ENCODE measurements at places on chromosomes 12 and 14.
A peak's percentile ranks its signal among the peaks of the same experiment; 100 is the strongest.

GRCh38 chr12:116718655-116719454 is 19.0 kb downstream of the SPRING1 start:
- DNase-seq, result no peak

- DNase-seq, result no peak
These were observed 114.8 kb downstream of the MON2 start for GRCh38 chr12:62581288-62582064.

- DNase-seq, result no peak
These were observed 217.7 kb downstream of the PTPRO start for GRCh38 chr12:15540005-15540404.

GRCh38 chr12:23217667-23218066 is 592.7 kb downstream of the ETNK1 start:
- DNase-seq, result no peak

DNA sequence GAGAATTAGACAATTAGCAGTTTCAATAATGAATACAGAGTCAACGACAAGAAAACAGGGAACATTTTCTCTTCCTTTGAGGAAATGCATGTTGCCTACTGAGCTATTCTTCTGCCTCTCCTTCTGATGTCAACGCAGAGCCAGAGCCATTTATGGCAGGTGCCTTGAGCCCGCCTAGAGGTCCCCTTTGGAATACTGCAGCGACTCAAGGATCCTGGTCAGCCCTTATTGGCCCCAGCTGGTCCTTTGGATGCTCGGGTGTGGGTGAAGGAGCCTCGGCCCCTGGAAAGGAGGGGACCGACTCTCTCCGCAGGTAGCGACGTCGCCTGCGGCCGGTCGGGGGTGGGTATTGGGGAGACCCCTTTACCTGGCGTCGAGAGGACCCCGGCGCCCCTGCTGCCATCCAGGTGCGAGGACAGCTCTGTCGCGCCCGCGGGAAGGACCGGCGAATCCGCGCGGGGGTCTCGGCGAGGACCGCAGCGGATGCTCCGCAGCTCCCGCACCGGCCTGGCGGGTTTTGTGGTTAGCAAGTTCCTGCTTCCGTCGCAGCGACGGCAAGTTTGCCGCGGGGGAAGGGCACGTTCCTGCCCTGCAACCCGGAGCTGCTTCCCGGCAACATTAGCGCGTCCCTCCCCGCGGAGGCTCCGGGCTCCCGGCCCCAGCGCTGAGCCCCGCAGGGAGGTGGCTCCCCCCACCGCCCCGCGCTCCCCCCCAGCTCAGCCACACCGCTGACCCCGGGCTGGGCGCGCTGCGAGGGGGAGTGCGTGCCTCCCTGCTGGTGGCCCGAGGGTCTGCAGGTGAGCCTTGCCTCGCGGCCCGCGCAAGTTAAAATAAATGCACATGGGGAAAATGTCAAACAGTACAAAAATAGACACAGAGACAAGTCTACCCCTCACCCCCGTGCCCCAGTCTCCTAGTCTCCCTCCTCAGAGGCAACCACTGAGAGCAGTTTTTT is at the start of gene MANSC1:
Gene MANSC1, minus strand, starts transcription at position 532 of the 955 bp plus-strand sequence. CDS start 6,928 bp downstream, outside the sequence.
- DNase-seq, result peak; percentile 73

- DNase-seq, result no peak
These were observed 16.6 kb downstream of the PITPNM2 start for GRCh38 chr12:123134271-123134671.

- peak; percentile 97 for DNase-seq
These were observed 24.4 kb upstream of the LRTM2 start for GRCh38 chr12:1795785-1796514.

GRCh38 chr12:27177706-27178105 is 66.4 kb upstream of the STK38L start:
- DNase-seq, result no peak

- no peak for DNase-seq
These were observed 9.9 kb downstream of the SDS start for GRCh38 chr12:113393749-113394148.

- no peak for DNase-seq
These were observed 908.1 kb downstream of the GALC start for GRCh38 chr14:87084908-87085307.

DNA sequence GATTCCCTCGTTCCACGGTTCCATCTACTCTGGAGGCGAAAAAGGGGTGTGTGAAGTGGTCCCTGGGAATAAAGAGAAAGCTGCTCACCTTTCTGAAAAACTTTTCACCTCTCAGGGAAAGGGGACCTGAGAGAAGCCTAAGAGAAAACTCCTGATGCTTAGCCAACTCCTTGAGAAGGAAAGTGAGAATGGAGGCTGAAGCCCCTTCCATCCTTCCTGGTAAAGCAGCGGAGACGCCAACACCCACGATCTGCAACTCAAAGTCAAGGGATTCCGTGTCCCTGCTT is 110.0 kb downstream of the ARF6 start:
- no peak for DNase-seq

- DNase-seq, result no peak
These were observed 16.3 kb downstream of the SERPINA1 start for GRCh38 chr14:94372021-94372605.

DNA sequence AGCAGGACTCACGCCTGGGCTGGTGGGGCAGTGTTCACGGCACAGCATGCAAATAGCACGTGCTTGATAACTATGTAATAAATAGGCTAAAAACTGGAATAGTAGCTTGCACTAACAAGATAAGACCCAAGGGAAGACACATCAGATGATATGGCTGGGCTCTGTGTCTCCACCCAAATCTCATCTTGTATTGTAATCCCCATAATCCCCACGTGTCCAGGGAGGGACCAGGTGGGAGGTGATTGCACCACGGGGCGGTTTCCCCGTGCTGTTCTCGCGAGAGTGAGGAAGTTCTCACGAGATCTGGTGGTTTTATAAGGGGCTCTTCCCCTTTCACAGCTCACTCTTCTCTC is 46.9 kb downstream of the RIMBP2 start:
- DNase-seq, result no peak

DNA sequence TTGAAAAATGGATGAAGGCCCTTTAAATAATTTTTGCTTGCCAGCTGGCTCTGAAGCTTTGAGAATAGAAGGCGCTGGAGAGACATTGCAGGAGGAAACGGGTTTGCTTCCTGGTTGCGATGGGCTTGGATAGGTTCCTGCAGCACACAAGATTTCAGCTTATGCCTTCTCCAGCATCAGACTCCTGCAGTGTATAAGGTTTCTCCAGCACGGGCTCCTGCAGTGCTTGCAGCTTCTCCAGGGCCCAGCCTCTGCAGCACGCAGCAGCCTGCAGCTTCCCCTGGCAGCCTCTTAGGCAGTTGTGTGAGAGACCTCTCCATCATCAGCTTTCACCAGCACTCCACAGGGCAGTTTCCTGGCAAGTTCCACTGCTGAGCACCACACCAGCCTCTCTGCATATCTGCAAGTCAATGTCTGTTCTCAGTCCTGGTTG is 78.7 kb upstream of the ZDHHC17 start:
- no peak for DNase-seq

GRCh38 chr14:54483846-54484245 is 4.9 kb downstream of the GMFB start:
- DNase-seq, result no peak

DNA sequence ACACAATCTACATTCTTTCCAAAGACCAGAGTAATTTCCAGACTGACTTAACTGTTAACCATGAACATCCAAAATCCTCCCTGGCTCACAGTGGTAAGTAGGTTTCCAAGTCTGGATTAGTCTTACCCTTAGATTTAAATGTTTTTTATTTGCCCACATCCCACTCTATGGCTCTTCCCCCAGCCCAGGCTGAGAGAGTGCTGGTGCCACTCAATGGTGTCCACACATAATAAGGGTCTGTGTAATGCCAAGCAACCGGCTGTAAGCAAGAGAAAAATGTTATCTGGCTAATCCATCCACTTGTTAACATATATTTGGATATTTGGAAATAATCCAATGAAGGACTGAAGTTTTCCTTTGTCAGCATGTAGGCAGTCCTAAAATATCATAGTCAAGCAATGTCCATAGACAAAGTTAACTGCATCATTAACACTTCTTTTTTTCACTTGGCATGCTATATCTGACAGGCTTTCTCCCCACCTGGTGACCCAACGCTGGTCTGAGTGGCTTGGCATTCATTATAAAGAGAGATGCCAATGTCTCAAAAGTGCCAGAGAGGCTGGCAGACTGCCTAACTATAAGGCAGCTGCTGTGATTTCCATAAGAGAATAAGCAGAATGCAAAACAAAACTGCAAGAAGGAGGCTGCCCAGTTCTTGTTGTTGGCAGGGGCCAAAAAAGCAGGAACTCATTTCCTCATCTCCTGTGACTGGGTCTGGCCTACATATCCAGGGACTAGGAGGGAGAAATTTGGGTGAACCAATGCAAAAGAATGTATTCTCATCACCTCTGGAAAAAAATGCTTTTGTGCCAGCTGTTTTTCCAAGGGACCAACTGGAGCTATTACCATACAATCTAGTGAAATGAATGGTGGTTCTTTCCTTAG is 13.9 kb upstream of the HOXC13 start:
- DNase-seq, result no peak

DNA sequence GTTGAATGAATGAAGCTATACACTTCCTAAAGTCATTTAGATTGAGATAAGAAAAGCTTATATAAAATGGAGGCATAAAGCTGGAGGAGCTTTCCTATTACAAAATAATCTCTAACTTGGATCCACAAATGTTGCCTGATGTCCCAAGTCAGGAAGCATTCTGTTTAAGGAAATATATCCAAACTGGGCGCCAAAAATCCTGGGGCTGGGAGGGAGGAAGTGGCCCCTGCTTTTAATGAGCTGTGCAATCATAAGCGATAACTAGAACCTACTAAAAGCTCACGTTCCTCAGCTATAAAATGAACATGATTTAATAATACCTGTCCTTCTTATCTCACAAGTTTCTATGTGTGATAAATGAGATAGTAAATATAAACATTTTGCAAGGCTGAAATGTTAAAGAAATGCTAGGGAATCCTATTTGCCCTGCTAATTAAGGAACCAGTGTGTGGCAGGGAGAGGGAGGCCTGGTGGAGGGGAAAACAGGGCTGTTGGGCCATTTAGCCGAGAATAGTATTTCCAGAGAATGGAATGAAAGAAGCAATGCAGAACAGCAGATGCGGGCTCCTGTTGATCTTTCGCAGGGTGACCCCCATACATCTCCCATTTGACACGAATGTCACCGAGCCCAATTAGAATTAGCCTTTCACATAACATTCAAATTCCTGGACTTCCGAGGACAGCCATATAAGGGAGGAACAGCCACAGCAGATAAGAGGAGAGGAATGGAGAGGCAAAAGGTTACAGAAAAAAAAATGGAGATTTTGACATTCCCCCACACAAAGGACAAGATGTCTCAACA is 25.9 kb downstream of the DUSP6 start:
- DNase-seq, result no peak

DNA sequence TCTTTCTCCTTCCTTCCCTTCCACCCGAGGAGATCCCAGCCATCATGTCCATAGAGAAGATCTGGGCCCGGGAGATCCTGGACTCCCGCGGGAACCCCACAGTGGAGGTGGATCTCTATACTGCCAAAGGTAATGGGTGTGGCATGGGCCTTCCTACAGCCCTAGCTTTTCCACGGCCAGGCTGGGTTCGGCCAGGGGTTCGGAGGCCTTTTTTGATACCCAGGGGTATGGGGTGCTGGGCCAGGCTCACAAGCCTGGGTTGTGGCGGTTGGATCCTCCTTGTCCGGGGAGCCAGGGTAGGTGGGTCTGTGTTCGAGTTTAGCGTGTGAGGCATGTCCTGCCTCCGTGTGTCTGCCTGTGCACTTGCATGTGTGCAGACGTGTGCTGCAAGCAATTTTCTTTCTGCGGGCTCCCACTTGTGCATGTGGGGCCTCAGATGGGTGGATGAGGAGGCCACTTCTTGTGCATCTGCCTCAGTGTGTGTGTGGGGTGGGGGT is 1.5 kb downstream of the ENO2 start:
- no peak for DNase-seq

GRCh38 chr14:94127330-94127729 is 2.1 kb downstream of the IFI27L2 start:
- DNase-seq, result peak; percentile 6

- no peak for DNase-seq
These were observed 375.9 kb upstream of the SOX5 start for GRCh38 chr12:24325331-24325730.
